ENCODE measurements at places on chromosomes 5 and 9. TPM values are rescaled to one million over a fixed set of nuclear protein-coding genes. Genes with fewer than 3 reads are reported as not detected.

GRCh38 chr9:113397203-113397631, 3.9 kb downstream of the ALAD start:
- H3K36me3 ChIP-seq: peaks cover 11% of the 10 kb centered on the region
- H3K4me1 ChIP-seq: peaks cover 77% of the 10 kb centered on the region
- peak overlapping the region; percentile 46 for H3K27ac ChIP-seq
- DNase-seq: peak; percentile 81
- H3K4me3 ChIP-seq: no peak overlapping the region

- no peak overlapping the region for H3K4me3 ChIP-seq
- H3K4me1 ChIP-seq: no peaks in the 10 kb centered on the region
- DNase-seq: no peak
- no peak overlapping the region for H3K27ac ChIP-seq
- no peaks in the 10 kb centered on the region for H3K27me3 ChIP-seq
Observed at GRCh38 chr9:108640230-108640629, 215.6 kb downstream of the ACTL7B start.

DNA sequence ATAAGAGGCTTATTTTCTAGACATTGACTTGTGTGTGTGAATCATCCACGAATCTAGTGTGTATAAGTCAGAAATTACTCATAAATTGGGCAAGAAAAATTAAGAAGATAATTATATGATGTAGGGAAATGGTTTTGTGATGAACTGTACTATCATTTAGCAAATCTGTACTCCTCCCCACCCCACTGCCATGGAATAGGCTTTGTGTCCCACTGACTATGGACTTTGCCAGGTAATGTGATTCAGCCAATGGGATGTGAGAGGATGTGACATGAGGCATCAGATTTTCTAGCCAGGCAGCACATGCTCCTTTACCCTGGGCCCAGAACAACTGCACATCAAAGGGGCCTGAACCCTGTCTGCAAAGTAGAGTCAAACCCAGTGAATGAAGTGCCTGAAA, 406.6 kb downstream of the CTNND2 start:
- no peaks in the 10 kb centered on the region for H3K27me3 ChIP-seq
- no peak for DNase-seq
- H3K4me1 ChIP-seq: no peaks in the 10 kb centered on the region
- H3K4me3 ChIP-seq: no peak overlapping the region

GRCh38 chr5:170960567-170960966, 98.7 kb downstream of the RANBP17 start:
- H3K27ac ChIP-seq: no peak overlapping the region
- no peaks in the 10 kb centered on the region for H3K36me3 ChIP-seq
- no peak overlapping the region for H3K4me3 ChIP-seq
- no peaks in the 10 kb centered on the region for H3K4me1 ChIP-seq
- no peak for DNase-seq

- no peak overlapping the region for H3K4me3 ChIP-seq
- DNase-seq: no peak
- H3K4me1 ChIP-seq: peaks cover 5% of the 10 kb centered on the region
- H3K36me3 ChIP-seq: no peaks in the 10 kb centered on the region
- no peaks in the 10 kb centered on the region for H3K27me3 ChIP-seq
Observed at GRCh38 chr5:96084874-96085506, 123.3 kb upstream of the ELL2 start.

GRCh38 chr5:151523335-151523734, 67.8 kb downstream of the FAT2 start:
- no peak overlapping the region for H3K4me3 ChIP-seq
- H3K36me3 ChIP-seq: no peaks in the 10 kb centered on the region
- peak; percentile 42 for DNase-seq
- no peaks in the 10 kb centered on the region for H3K27me3 ChIP-seq
- H3K4me1 ChIP-seq: no peaks in the 10 kb centered on the region

- no peak for DNase-seq
- no peak overlapping the region for H3K4me3 ChIP-seq
- no peaks in the 10 kb centered on the region for H3K4me1 ChIP-seq
- H3K27ac ChIP-seq: no peak overlapping the region
- H3K27me3 ChIP-seq: no peaks in the 10 kb centered on the region
- no peaks in the 10 kb centered on the region for H3K36me3 ChIP-seq
Observed at GRCh38 chr5:18959535-18959934, 1028.5 kb downstream of the CDH18 start.

GRCh38 chr5:32586276-32586599, 881 bp downstream of the SUB1 start:
- no peak for DNase-seq
- peak overlapping the region; percentile 96 for H3K4me3 ChIP-seq
- peak overlapping the region; percentile 99 for H3K27ac ChIP-seq

DNA sequence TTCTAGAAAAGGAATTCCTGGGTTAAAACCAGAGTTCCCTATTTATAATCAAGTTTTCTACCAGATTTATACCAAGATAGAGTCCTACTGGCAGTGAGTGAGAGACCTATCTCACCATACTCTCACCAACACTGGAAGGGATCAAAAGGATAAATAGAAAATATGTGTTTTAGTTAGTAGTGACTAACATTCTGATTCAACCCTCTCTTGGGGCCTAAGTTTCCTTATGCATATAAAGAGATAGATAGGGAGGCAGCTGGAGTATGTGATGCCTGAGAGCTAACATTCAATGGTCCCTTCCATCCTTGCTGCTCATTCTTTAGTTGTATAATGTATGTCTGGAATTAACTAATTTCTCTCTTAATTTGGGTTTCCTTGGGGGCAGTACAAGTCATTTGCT, 32.0 kb downstream of the CKMT2 start:
- H3K27ac ChIP-seq: no peak overlapping the region
- H3K4me3 ChIP-seq: no peak overlapping the region
- no peaks in the 10 kb centered on the region for H3K36me3 ChIP-seq
- no peak for DNase-seq

- H3K4me3 ChIP-seq: no peak overlapping the region
- H3K27ac ChIP-seq: no peak overlapping the region
- peaks cover 3% of the 10 kb centered on the region for H3K4me1 ChIP-seq
- DNase-seq: no peak
- H3K27me3 ChIP-seq: no peaks in the 10 kb centered on the region
- H3K36me3 ChIP-seq: no peaks in the 10 kb centered on the region
Observed at GRCh38 chr5:122515709-122516431, 203.8 kb downstream of the SNCAIP start.

DNA sequence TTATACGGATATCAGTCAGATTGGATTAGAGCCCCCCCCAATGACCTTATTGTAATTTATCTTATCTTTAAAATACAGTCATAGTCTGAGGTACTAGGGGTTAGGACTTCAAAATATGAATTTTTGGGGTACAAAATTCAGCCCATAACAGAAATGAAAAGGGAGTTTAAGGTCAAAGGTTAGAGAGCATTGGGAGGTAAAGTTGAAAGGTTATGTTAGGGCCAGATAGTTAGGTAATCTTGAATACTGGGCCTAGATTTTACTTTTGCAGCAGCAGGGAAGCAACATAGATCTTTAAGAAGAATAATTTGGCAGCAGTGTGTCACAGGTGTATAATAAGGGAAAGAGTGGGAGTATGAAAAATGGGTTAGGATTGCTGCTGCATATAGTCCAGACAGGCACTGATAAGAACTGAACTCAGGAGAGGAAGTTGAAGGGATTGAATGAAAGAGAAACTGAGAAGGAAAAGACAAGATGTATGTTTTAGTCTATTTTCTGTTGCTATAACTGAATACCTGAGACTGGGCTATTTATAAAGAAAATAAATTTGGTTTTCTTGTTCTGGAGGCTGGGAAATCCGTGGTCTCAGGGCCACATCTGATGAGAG, 10.7 kb upstream of the GCNT4 start:
- H3K4me1 ChIP-seq: no peaks in the 10 kb centered on the region
- no peak for DNase-seq
- no peaks in the 10 kb centered on the region for H3K36me3 ChIP-seq
- no peak overlapping the region for H3K4me3 ChIP-seq
- H3K27ac ChIP-seq: no peak overlapping the region

DNA sequence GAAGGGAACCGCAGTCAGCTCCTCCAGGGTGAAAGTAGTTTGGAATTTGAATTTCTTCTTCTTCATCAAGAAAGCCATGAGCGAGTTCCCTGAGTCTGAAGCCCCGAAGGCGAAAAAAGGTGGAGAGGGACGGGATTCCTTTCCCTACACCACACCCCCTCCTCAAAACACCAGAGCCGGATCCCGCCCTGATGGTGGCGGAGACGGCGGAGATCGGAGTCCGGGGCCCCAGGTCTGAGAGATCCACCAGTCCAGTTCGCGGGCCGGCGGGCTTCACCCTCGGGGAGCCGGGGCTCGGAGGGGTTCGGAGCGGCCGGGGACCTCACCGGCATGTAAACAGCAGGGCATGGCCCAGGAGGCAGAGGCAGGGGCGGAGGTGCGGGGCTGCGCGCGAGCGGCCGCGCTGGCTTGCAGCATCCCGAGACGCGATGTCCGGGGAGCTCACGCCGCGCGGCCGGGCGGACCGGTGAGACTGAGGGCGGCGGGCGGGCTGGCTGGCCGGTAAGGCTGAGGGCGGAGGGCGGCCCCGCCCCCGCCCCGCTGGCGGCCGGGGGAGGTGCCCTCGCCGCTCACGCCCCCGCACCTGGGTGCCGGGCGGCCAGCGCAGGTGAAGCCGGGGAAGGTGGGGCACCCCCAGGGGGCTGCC, 606 bp downstream of the EEIG1 start:
- no peaks in the 10 kb centered on the region for H3K36me3 ChIP-seq
- peak; percentile 67 for DNase-seq
- peak overlapping the region; percentile 85 for H3K4me3 ChIP-seq
- peak overlapping the region; percentile 95 for H3K27ac ChIP-seq
- no peaks in the 10 kb centered on the region for H3K27me3 ChIP-seq

DNA sequence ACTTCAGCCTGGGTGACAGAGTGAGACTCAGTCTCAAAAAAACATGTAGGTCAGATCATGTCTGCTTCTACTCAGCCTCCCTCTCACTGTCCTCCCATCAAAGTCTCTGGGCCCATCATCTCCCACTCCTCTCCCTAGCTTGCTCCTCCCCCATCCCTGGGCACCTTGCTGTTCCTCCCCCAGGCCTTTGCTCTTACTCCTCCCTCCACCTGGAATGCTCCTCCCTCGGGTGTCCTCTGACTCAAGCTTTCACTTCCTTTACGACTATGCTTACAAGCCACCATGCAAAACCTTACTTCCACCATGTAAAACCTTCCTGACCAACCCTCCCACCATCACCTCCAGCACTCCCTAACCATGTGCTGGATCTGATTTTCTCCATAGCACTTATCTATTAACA, 51.5 kb downstream of the MTMR12 start:
- peaks cover 14% of the 10 kb centered on the region for H3K4me1 ChIP-seq
- H3K27ac ChIP-seq: no peak overlapping the region
- H3K27me3 ChIP-seq: no peaks in the 10 kb centered on the region
- peaks cover 7% of the 10 kb centered on the region for H3K36me3 ChIP-seq
- no peak overlapping the region for H3K4me3 ChIP-seq

The CACNA1B gene
- total RNA-seq: 0.05 TPM

The TSSK1B gene
- total RNA-seq: not detected

The LCN15 gene
- not detected for total RNA-seq

The ORM2 gene
- 276 TPM for total RNA-seq

The RNF183 gene
- not detected for total RNA-seq

The LIX1 gene
- not detected for total RNA-seq

The ADGRD2 gene
- total RNA-seq: not detected

Data from liver (tissue), 10 donors.